Liver (tissue), 10 donors: ENCODE measurements at places on chromosomes 6 and 20. TPM values are rescaled to one million over a fixed set of nuclear protein-coding genes. Genes with fewer than 3 reads are reported as not detected.
A peak's percentile ranks its signal among the peaks of the same experiment; 100 is the strongest.

The MRPS10 gene
- polyA plus RNA-seq: 20.1 TPM

The SLC35D3 gene
- polyA plus RNA-seq: not detected

The AGER gene
- 0.75 TPM for polyA plus RNA-seq

The TEAD3 gene
- 3.3 TPM for polyA plus RNA-seq

The THBD gene
- 2.9 TPM for polyA plus RNA-seq

The VNN1 gene
- 54.9 TPM for polyA plus RNA-seq

The OR2J3 gene
- polyA plus RNA-seq: not detected

The FARS2 gene
- 11.2 TPM for polyA plus RNA-seq

DNA sequence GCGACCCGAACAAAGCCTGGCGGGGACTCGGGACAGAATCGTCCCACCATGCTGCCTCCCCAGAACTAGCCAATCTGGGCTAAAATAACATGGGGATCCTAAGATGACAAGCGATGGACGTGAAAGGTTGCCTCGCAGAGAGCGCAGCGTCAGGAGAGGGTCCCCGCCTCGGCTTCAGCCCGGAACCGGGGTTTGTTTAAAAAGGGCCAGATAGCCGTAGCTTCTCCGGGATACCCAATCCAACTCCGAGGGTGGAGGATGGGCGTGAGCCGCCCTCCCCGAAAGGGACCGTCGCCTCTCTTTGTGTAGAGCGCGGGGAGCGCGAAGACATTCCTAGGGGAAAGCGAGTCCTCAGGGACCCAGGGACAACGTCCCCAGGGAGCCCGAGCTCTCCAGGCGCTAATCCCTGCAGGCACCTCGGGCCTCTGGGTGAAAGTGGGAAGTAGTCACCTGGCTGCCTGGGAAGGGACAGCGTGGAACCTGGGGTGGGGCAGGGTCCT lies 643 bp downstream of the CD24 start:
- H3K4me3 ChIP-seq: peak overlapping the region; percentile 88
- H3K36me3 ChIP-seq: no peaks in the 10 kb centered on the region
- H3K27me3 ChIP-seq: no peaks in the 10 kb centered on the region
- peaks cover 11% of the 10 kb centered on the region for H3K4me1 ChIP-seq

GRCh38 chr6:30260036-30260504 lies 46.9 kb upstream of the TRIM26 start:
- no peaks in the 10 kb centered on the region for H3K27me3 ChIP-seq
- H3K4me3 ChIP-seq: peak overlapping the region; percentile 72
- H3K27ac ChIP-seq: no peak overlapping the region
- H3K36me3 ChIP-seq: no peaks in the 10 kb centered on the region
- peaks cover 4% of the 10 kb centered on the region for H3K4me1 ChIP-seq

- DNase-seq: peak; percentile 83
- H3K4me3 ChIP-seq: no peak overlapping the region
- no peaks in the 10 kb centered on the region for H3K27me3 ChIP-seq
- peak overlapping the region; percentile 46 for H3K27ac ChIP-seq
- H3K36me3 ChIP-seq: peaks cover 27% of the 10 kb centered on the region
Observed at GRCh38 chr20:31560094-31560745, 44.9 kb upstream of the ID1 start.

GRCh38 chr6:70080443-70081070 lies 214.2 kb downstream of the COL19A1 start:
- no peaks in the 10 kb centered on the region for H3K27me3 ChIP-seq
- no peak for DNase-seq
- H3K4me3 ChIP-seq: no peak overlapping the region
- no peak overlapping the region for H3K27ac ChIP-seq
- H3K36me3 ChIP-seq: no peaks in the 10 kb centered on the region

DNA sequence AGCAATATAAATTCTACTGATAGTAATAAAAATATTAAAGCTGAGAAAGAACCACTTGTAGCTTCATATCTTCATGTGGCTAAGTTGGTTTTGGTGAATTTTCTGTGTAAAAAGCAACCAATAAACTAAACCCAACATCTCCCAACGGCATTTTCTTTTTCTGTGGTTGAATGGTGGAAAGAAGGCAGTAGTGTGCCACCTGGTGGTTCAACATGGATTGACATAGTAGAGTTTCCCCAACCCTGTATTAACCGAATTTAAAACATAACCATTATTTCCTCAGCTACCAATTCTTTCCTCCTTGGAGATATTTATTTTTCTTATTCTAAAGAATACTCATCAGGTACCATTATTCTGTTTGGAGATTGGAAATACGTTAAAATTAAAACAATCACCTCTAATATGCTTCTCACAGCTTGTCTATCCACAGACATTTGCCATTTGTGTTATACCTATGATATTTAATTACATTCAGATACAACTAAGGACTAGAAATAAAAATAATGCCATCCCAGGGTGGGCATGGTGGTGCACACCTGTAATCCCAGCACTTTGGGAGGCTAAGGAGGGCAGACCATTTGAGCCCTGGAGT lies 117.1 kb upstream of the EEF1E1 start:
- peaks cover 3% of the 10 kb centered on the region for H3K27me3 ChIP-seq
- H3K27ac ChIP-seq: no peak overlapping the region
- no peaks in the 10 kb centered on the region for H3K4me1 ChIP-seq

- H3K27ac ChIP-seq: no peak overlapping the region
- H3K36me3 ChIP-seq: no peaks in the 10 kb centered on the region
- H3K4me3 ChIP-seq: no peak overlapping the region
- H3K4me1 ChIP-seq: no peaks in the 10 kb centered on the region
- H3K27me3 ChIP-seq: no peaks in the 10 kb centered on the region
- DNase-seq: no peak
Observed at GRCh38 chr20:50533061-50533460, 22.9 kb downstream of the PTPN1 start.

DNA sequence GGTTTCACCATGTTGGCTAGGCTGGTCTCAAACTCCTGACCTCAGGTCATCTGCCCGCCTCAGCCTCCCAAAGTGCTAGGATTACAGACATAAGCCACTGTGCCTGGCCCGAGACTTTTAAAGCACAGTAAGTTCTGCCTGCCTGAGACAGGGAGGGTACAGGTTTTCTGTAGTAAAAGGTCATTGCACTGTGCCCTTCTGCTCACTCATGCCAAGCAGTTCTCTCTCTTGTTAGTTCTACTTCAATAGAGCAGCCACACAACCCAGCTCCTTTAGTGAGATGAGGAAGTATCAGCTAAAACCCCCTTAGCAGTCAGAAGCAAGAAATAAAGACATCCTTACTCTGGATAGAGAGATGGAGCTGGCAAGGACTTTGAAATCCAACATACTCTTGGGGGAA lies 52.4 kb upstream of the ARMH2 start:
- peaks cover 4% of the 10 kb centered on the region for H3K36me3 ChIP-seq
- no peaks in the 10 kb centered on the region for H3K4me1 ChIP-seq
- no peaks in the 10 kb centered on the region for H3K27me3 ChIP-seq
- H3K27ac ChIP-seq: no peak overlapping the region
- H3K4me3 ChIP-seq: no peak overlapping the region
